ENCODE measurements at places on chromosomes 7 and 10.

GRCh38 chr7:158016180-158017097 lies 571.2 kb downstream of the PTPRN2 start:
- DNase-seq = peak; percentile 89

GRCh38 chr7:363626-364025 lies 73.7 kb downstream of the FOXL3 start:
- no peak for DNase-seq

DNA sequence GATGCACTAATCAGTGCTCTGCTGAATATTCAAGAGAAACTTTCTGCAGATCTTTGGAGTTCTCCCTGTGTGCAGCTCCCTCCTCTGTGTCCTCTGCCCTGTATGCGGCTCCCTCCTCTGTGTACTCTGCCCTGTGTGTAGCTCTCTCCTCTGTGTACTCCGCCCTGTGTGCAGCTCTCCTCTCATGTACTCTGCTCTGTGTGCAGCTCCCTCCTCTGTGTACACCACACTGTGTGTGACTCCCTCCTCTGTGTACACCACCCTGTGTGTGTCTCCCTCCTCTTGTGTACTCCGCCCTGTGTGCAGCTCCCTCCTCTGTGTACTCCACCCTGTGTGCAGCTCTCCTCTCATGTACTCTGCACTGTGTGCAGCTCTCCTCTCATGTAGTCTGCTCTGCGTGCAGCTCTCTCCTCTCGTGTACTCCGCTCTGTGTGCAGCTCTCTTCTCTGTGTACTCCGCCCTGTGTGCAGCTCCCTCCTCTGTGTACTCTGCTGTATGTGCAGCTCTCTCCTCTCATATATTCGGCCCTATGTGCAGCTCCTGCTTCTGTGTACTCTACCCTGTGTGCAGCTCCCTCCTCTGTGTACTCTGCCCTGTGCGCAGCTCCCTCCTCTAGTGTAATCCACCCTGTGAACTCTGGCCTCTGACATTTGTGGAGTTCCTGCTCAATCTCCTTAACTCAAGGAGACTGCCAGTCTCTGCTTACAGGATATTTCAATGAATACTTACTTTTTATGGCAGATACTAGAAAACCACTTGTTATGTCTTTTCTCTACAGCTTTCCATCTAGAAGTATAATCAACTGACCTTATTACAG lies 280.4 kb downstream of the GLRX3 start:
- DNase-seq = no peak

- peak; percentile 87 for DNase-seq
These were observed 253.4 kb downstream of the WDR11 start for GRCh38 chr10:121104476-121105111.

DNA sequence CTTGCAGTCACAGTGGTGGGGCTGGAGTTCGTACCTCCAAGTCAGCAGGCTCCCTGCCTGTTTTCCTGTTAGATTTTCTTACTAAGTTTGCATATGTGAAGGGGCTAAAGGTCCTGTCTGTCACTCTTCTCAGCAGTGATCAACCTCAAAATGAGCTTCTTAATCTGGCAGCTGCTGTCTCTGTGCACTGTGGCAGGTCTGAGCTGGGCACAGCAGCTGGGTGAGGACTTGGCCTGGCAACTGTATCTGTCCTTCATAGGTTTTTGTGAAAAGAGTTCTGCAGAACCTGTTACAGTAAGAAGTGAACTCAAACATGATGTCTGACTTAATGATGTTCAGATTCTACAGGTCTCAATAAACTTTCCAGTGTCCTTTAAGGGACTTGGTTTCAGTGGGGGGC lies 31.3 kb upstream of the GJD4 start:
- no peak for DNase-seq

- no peak for DNase-seq
These were observed 59.5 kb downstream of the LRRC18 start for GRCh38 chr10:48880016-48880705.

GRCh38 chr10:29026802-29027580 lies 261.9 kb upstream of the LYZL1 start:
- DNase-seq = no peak

DNA sequence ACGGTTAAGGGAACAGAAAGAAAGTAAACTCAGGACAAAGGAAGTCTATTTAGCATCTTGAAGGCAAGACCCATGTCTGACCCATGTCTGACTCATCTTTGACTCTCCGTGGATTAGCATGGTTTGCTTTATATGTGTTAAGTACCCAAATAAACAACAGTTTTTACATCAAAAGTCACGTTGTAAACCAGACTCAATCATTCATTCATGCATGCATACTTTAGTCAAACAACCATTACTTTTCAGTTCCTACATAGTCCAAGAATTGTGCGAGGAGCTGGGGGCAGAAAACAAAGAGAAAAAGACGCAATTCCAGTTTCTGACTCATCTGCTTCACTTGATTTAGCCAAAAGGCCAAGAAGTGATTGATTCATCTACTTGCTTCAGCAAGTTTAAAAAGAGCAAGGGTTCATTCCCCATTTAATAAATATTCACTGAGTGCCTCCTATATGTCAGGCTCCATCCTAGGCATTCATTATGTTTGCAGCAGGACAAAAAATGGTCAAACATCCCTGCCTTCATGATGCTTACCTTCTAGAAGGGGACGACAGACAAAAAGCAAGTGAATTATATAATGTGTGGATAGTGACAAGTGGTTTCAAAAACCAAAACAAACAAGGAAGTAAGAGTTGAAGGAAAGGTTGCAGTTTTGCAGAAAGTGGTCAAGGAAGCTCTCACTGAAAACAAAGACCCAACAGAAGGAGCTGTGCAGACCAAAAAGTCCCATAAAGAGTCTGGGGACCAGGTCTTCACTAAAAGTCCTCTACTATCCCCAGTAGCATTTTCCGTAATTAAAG lies 116.2 kb downstream of the FAM107B start:
- no peak for DNase-seq

DNA sequence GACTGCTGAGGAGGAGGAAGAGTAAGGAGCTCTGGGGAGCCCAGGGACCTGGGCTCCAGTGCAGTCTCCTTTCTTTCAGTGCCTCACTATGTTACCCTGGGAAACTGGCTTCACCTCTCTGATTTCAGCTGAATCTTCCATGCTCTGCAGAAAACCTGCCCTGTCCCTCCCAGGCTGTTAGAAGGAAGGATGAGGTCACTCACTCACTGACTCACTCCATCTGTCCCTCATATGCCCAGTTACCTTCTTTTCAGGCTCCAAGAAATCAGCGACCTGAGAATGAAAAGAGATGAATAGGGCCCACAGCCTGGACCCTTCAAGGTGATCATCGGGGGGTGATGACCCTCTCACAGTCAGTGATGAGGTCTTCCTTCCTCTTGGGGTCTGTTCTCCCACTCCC lies 481 bp downstream of the SFTPA2 start:
- DNase-seq = no peak

DNA sequence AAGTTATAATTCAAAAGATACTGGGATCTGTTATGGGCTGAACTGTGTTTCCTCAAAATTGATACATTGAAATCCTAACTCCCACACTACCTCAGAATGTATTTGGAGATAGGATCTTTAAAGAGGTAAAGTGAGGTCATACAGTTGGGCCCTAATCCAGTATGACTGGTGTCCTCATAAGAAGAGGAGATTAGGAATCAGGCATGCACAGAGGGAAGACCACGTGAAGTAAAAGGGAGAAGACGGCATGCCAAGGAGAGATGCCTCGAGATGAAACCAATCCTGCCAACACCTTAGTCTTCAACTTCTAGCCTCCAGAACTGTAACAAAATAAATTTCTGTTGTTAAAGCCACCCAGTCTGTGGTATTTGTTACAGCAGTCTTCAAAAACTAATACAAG lies 5.9 kb upstream of the CFAP69 start:
- no peak for DNase-seq

DNA sequence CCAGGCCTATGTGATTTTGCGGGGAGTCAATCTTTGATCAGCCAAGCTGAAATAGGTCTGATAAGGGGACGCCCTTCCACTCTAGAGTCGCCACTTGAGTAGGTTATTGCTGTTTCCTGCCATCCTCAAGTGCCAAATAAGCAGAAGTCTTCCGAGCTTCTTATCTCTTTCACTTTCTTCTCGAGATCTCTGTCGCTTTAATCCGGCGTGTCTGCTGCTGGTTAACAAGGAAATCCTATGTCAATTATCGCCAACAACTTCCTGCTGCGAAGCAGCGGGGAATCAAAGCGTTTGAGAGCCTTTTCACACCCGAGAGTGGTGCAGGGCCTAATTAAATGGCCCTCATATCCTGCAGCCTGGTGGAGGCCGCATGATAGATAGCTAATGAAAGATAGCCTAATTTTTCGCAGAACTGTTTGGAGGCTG lies 215.9 kb downstream of the RAB11FIP2 start:
- peak; percentile 23 for DNase-seq

- no peak for DNase-seq
These were observed 44.1 kb downstream of the BAMBI start for GRCh38 chr10:28721318-28721951.

GRCh38 chr7:122600630-122601029 lies 98.3 kb downstream of the RNF133 start:
- no peak for DNase-seq

DNA sequence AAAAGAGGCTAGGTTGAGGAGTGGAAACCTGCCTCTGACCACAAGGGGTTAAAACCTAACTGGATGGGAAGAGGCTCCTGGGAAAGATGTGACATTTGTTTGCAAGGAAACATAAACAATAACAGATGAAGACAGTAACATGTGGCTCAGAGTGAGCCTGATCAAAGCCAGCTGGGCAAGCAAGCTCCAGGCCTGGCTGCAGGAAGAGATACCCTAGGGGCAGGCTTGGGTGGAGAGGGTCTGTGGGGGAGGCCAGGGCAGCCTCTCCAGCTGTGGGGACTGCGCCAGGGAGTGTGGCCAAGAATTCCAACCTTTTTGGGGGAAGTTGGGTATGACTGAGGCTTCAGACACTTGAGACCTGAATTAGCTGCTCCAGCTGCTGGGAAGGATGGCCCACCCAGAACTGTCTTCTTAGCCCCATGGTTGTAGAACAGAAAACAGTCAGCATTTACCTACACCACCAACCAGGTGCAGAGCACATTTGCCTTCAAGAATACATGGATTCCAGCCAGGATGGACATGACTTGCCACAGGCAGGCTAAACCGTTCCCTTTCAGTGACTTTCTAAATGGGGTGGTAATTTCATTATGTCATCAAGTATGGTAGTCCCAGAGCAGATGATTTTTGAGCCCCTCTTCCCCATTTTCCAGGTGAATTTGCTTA lies 10.4 kb upstream of the FAM170B start:
- DNase-seq = no peak

GRCh38 chr10:74683067-74683466 lies 143.3 kb upstream of the KAT6B start:
- DNase-seq = no peak

GRCh38 chr10:7756360-7756992 lies 31.3 kb downstream of the KIN start:
- no peak for DNase-seq

- no peak for DNase-seq
These were observed 8.1 kb downstream of the PDE1C start for GRCh38 chr7:32062150-32062549.

GRCh38 chr7:158085741-158086695 lies 501.6 kb downstream of the PTPRN2 start:
- no peak for DNase-seq

GRCh38 chr7:71096351-71096750 lies 35.6 kb upstream of the GALNT17 start:
- no peak for DNase-seq

GRCh38 chr7:4725850-4726450 lies 43.9 kb downstream of the FOXK1 start:
- DNase-seq = no peak

GRCh38 chr10:14191407-14191806 lies 139.3 kb downstream of the FRMD4A start:
- peak; percentile 58 for DNase-seq

DNA sequence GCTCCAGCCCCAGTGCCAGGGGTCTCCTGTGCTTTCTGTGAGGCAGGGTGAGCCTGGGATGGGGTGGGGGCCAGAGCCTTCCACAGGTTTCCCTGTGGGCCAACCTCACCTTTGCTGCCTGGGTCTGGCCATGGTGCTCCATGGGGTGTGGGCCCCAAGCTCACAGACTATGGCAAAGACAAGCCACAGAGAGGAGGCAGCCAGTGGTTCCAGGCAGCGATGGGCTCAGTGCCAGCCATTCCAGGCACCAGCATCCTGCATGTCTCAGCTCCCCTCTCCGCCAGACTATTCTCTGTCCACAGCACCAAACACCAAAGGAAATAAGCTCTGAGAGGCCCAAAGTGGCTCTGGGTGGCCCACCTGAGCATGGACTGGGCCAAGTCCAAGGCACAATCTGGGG lies 133.5 kb downstream of the PTPN20 start:
- DNase-seq = no peak

DNA sequence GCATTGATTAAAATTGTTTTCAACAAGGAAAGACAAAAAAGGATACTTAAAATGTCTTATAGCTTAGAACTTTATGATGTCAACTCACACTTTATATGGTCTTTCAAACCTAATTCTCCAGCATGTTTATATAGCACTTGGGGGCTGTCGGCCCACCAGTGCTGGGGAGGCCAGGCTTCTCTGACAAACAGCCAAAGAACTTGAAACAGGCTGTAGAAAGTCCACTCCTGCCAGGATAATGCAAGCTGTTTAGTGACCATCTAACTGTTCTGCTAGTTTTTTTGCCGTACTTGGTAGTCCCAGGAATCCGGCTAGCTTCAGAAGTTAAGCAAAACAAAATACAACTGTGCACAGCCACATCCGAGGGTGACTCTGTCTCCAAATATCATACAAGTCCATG lies 13.6 kb upstream of the SOSTDC1 start:
- DNase-seq = no peak

GRCh38 chr7:150374472-150374871 lies 4.7 kb upstream of the ZNF775 start:
- DNase-seq = no peak

GRCh38 chr10:1709161-1709560 lies 28.2 kb downstream of the ADARB2 start:
- DNase-seq = no peak

DNA sequence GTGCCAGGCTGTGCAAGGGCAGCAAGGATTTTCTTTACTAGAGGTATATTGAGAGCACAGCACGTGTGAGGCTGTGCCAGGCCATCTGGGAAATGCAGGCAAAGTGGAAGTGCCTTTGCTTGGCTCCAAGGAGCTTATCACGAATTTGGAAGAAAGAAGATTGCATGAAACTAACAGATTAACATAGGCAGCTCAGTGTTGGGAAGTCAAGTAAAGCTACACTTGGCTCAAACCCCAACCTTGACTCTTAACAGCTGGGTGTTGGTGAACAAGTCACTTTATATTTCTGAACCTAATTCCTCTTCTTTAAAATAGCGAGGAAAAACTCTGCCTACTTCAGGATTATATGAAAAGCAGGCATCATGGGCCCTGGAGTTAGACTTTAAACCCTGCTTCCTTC lies 105.2 kb downstream of the PLCE1 start:
- DNase-seq = no peak

DNA sequence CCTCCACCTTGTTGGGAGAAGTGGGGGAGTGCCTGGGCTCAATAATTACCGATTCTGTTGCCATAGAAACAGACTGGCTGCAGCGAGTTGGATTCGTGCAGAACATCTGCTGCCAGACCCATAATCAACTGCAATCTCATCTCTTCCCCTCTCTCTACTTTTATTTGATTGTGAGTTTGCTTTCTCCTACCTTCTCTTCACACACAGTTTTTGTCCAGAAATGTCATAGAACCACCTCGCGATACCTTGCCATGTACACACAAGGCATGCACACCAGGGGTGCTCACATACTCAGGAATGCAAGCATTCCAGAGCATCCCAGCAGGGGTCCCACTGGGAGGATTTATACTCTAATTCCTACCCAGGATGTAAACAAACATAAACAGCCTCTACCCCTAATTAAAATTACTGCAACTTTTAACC lies 262.2 kb upstream of the AOAH start:
- peak; percentile 88 for DNase-seq
